Endothelial cell of umbilical vein (primary cell): ENCODE measurements at places on chromosomes 13 and 19. TPM values are rescaled to one million over a fixed set of nuclear protein-coding genes. Genes with fewer than 3 reads are reported as not detected.

- H3K4me1 ChIP-seq = peaks cover 9% of the 10 kb centered on the region
- H3K27me3 ChIP-seq = no peaks in the 10 kb centered on the region
- no peak overlapping the region for H3K27ac ChIP-seq
- no peak overlapping the region for H3K4me3 ChIP-seq
Measured at GRCh38 chr13:107586216-107586615, 629.1 kb downstream of the LIG4 start.

GRCh38 chr19:53871454-53871853 lies 3.8 kb downstream of the MYADM start:
- H3K4me1 ChIP-seq = peaks cover 8% of the 10 kb centered on the region
- no peak overlapping the region for H3K4me3 ChIP-seq
- H3K27ac ChIP-seq = no peak overlapping the region
- no peak for DNase-seq
- no peaks in the 10 kb centered on the region for H3K27me3 ChIP-seq
- H3K36me3 ChIP-seq = no peaks in the 10 kb centered on the region

DNA sequence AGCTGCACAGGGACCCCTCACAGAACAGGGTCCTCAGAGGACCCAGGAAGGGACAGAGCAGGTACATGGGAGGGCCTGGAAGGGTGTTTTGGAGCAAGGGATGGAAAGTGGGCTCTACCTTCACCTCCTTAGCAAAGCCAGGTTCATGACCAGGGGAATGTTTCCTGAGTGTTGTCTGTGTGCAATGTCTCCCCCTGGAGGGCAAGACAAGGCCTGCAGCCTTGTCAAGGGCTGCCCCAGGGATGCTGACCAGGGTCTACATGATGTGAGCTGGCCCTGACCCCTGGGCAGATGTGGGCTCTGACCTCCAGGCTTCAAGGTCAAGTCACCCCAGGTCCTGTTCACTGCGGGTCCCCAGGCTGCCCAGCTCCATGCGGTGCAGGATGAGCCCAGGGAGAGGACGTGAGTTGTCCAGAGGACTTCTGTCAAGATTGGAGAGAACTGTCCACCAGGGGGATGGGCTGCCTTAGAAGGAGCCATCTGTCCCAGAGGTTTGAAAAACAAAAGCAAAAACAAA lies 1.0 kb upstream of the CEACAM1 start:
- H3K4me3 ChIP-seq = no peak overlapping the region
- DNase-seq = peak; percentile 57
- no peaks in the 10 kb centered on the region for H3K36me3 ChIP-seq
- no peak overlapping the region for H3K27ac ChIP-seq
- H3K27me3 ChIP-seq = no peaks in the 10 kb centered on the region
- H3K4me1 ChIP-seq = peaks cover 8% of the 10 kb centered on the region

GRCh38 chr19:42032431-42032830 lies 37.6 kb downstream of the GRIK5 start:
- no peak overlapping the region for H3K4me3 ChIP-seq
- H3K27me3 ChIP-seq = peaks cover 4% of the 10 kb centered on the region
- H3K36me3 ChIP-seq = no peaks in the 10 kb centered on the region
- H3K4me1 ChIP-seq = no peaks in the 10 kb centered on the region
- DNase-seq = no peak

GRCh38 chr19:4909897-4910593 lies 744 bp downstream of the UHRF1 start:
- H3K36me3 ChIP-seq = no peaks in the 10 kb centered on the region
- peak; percentile 87 for DNase-seq
- H3K27me3 ChIP-seq = no peaks in the 10 kb centered on the region
- peak overlapping the region; percentile 74 for H3K4me3 ChIP-seq
- peaks cover 26% of the 10 kb centered on the region for H3K4me1 ChIP-seq

- H3K4me1 ChIP-seq = no peaks in the 10 kb centered on the region
- H3K27ac ChIP-seq = no peak overlapping the region
- no peaks in the 10 kb centered on the region for H3K27me3 ChIP-seq
- no peak for DNase-seq
- no peak overlapping the region for H3K4me3 ChIP-seq
Measured at GRCh38 chr13:53152057-53152421, 123.4 kb downstream of the OLFM4 start.

Gene ADAMTSL5
- polyA plus RNA-seq = 0.07 TPM in 1 of 2 replicates, not detected in the other

GRCh38 chr19:55621673-55622231 lies 2.6 kb downstream of the ZNF784 start:
- no peaks in the 10 kb centered on the region for H3K27me3 ChIP-seq
- H3K27ac ChIP-seq = no peak overlapping the region
- H3K36me3 ChIP-seq = peaks cover 4% of the 10 kb centered on the region
- no peak for DNase-seq

DNA sequence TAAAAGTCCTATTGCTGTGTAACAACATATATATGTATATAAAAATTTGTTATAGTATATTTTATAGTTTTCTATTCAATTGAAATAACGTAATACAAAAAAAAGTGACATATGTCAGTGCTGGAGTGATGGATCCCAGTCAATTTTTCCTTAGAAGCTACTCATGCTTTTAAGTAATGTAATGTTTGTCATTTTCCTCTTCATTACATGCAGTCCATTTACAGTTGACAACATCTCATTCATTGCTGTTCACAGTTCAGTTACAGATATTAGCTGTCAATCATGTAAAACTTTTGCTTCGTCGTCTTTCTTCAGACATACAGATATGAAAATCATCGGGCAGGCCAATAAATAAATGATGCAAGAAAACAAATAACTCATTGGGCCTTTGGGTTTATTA lies 525.1 kb upstream of the PRR20A start:
- no peak overlapping the region for H3K27ac ChIP-seq
- no peaks in the 10 kb centered on the region for H3K4me1 ChIP-seq
- no peak for DNase-seq

DNA sequence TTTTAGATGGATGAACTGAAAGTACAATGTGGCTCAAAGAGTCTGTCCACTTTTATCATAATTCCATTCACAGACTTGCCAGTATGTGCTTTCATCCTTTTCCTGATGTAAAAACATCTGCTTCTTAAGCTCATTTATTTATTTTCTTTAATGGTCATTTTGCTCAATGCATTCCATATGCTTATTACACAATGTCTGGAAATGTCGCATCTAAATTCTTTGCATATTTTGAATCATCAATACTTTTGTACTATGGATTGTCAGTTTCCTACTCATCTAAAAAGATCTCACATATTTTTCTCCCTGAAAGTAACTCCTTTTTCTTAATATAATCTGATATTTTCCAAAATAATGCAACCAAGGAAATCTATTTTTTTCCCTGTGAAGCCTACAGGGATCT lies 1315.8 kb downstream of the EFNB2 start:
- H3K4me3 ChIP-seq = no peak overlapping the region
- H3K27me3 ChIP-seq = no peaks in the 10 kb centered on the region
- H3K36me3 ChIP-seq = no peaks in the 10 kb centered on the region
- H3K27ac ChIP-seq = no peak overlapping the region
- H3K4me1 ChIP-seq = no peaks in the 10 kb centered on the region

DNA sequence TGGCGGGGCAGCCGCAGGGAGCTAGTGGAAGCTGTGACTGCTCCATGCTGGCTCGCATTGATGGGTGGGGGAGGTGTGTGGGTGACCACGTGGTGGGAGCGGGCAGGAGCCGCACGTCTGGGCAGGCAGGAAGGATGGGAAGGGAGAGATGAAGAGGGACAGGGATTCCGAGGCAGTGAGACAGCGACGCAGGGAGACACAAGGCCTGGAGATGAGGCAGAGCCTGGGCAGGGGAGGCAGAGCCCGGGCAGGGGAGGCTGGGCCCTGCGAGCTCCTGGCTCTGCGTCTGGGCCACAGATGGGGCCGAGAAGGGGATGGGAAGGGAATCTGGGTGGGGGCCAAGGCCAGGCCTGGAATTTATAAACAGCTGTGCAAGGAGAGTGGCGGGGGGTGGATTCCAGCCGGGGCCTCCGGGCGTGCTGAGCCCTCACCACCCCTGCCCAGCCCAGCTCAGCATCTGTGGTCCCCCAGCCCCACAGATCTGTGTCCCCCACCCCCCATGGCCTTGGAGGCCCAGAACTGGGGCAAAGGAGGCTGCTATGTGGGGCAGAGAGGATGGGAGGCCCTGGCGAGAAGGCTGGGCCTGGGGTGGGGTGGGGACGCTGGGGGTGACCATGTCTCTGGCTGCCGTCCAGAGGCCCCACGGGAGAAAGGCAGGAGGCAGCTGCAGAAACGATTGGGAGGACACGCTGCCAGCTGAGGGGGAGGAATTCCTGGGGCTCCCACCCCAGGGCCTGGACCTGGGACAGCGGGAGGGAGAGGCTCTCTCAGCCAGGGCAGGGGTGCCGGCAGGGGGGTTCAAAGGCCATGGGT lies 6.0 kb downstream of the EHD2 start:
- no peaks in the 10 kb centered on the region for H3K27me3 ChIP-seq
- peaks cover 23% of the 10 kb centered on the region for H3K36me3 ChIP-seq
- H3K27ac ChIP-seq = peak overlapping the region; percentile 32
- peak; percentile 70 for DNase-seq
- no peak overlapping the region for H3K4me3 ChIP-seq
- H3K4me1 ChIP-seq = peaks cover 16% of the 10 kb centered on the region

DNA sequence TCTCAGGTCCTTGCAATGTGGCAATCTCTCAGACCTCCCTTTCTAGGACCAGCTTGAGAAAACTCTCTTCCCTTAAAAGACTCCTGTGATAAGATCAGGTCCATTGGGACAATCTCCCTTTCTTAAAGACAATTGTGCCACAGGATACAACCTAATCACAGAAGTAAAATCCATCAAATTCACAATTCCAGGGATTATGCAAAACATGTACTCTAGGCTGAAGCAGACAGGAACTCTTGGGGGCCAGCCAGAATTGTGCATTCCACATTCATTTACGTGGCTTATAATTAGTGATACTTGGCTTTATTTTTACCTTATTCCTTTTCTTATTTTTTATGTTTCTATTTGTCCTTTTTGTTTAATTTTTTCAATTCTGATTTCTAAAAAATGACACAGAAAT lies 257.9 kb downstream of the KLF12 start:
- H3K27ac ChIP-seq = no peak overlapping the region
- no peaks in the 10 kb centered on the region for H3K36me3 ChIP-seq
- H3K4me1 ChIP-seq = peaks cover 10% of the 10 kb centered on the region
- no peak for DNase-seq
- H3K4me3 ChIP-seq = no peak overlapping the region

DNA sequence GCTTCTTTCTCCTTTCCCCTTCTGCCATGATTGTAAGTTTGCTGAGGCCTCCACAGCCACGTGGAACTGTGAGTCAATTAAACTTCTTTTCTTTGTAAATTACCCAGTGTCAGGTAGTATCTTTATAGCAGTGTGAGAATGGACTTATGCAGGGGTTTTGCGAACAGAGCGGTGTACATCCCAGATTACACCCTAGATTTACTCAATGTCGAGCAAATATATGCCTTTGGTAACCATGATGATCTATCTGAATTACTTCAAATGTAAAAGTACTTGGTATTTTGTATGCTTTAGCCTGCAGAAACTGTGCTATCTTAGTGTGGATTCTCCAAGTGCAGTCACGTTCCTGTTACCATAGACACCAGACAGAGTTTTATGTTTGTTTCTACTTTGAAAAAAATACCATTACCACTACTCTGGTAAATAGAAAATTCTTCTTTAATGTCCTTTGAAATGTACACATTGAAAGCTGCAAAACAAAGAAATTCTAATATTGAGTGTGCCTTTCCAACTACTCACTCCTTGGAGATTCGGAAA lies 510.4 kb upstream of the ARGLU1 start:
- H3K27me3 ChIP-seq = no peaks in the 10 kb centered on the region
- H3K36me3 ChIP-seq = no peaks in the 10 kb centered on the region
- no peak overlapping the region for H3K4me3 ChIP-seq
- no peaks in the 10 kb centered on the region for H3K4me1 ChIP-seq
- DNase-seq = no peak

Gene CCDC9
- 4.6 and 6.0 TPM in 2 replicates for polyA plus RNA-seq

Gene ZNF415
- 0.30 and 0.48 TPM in 2 replicates for polyA plus RNA-seq

DNA sequence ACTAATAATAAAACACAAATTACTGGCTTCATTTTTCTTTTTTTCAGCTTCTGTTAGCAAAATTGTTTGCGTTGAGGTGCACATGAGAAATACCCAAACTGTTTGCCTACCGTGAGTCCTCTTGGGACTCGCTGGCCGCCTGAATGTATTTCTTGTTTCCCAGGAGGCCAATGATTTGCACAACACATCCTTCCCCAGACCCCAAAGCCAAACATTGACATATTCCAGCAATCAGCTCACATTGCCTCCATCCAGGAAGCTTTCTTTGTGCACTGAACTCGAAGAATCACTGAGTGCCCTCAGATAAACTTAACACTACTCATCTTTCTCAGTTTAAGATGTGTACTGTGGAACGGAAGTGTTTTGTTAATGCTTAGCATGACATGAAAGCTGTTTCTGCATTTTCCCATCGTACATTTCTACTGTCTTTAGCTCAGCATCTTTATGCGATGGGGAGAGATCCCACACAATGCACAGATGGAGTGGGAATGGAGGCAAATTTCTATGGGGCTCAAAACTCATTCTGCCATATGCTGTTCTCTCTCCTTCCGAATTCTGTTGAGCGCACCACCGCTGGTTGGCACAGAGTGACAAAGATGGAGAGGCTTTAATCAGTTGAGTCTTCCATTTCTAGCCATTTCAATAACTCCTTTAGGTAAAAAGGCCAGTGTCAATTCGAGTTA lies 399.5 kb downstream of the RFC3 start:
- H3K36me3 ChIP-seq = no peaks in the 10 kb centered on the region
- no peaks in the 10 kb centered on the region for H3K27me3 ChIP-seq

GRCh38 chr19:56350416-56351045 lies 35.9 kb upstream of the ZSCAN5A start:
- no peak overlapping the region for H3K27ac ChIP-seq
- H3K36me3 ChIP-seq = no peaks in the 10 kb centered on the region
- no peak overlapping the region for H3K4me3 ChIP-seq
- peak; percentile 55 for DNase-seq
- H3K4me1 ChIP-seq = no peaks in the 10 kb centered on the region

GRCh38 chr13:51786425-51787265 lies 17.3 kb downstream of the DHRS12 start:
- no peaks in the 10 kb centered on the region for H3K27me3 ChIP-seq
- no peaks in the 10 kb centered on the region for H3K36me3 ChIP-seq
- no peak overlapping the region for H3K4me3 ChIP-seq
- no peak for DNase-seq

Gene SYCN
- polyA plus RNA-seq = not detected in 2 replicates

Gene SLC7A10
- not detected in 2 replicates for polyA plus RNA-seq

Gene EPS8L1
- polyA plus RNA-seq = 13.8 and 15.9 TPM in 2 replicates

Gene LYPD5
- polyA plus RNA-seq = 0.11 and 0.28 TPM in 2 replicates
